Upper lobe of right lung (tissue), 1 donor: ENCODE measurements at places on chromosomes 3 and 15. TPM values are rescaled to one million over a fixed set of nuclear protein-coding genes. Genes with fewer than 3 reads are reported as not detected.

GRCh38 chr15:73700041-73700842, 16.1 kb downstream of the CD276 start:
- no peak overlapping the region for H3K4me3 ChIP-seq
- peaks cover 4% of the 10 kb centered on the region for H3K36me3 ChIP-seq
- no peak for DNase-seq
- H3K4me1 ChIP-seq = peaks cover 37% of the 10 kb centered on the region
- no peak overlapping the region for H3K27ac ChIP-seq

DNA sequence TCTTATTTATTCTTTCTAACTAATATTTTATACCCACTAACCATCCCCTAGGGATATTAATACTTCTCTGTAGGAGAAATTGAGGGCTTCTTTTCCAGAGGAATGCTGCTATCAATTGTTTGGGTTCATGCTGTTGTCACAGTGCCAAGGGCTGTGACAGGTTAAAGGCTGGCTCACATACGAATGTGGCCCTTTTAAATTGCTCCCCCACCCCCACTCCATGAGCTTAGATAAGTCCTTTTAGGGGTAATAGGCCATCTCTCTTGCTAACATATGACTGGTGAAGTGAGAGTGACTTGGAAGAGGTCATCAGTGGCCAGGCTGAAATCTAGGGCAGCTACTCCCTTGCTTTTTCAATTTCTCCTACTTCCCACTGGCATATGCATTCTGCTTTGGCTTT, 121.9 kb upstream of the DPH6 start:
- no peak overlapping the region for H3K4me3 ChIP-seq
- no peaks in the 10 kb centered on the region for H3K27me3 ChIP-seq
- H3K36me3 ChIP-seq = no peaks in the 10 kb centered on the region
- peak overlapping the region; percentile 20 for H3K27ac ChIP-seq

GRCh38 chr15:40974879-40975278, 21.6 kb downstream of the CHAC1 start:
- H3K27me3 ChIP-seq = no peaks in the 10 kb centered on the region
- H3K4me3 ChIP-seq = no peak overlapping the region
- no peak overlapping the region for H3K27ac ChIP-seq

GRCh38 chr3:136075811-136076210, 110.3 kb downstream of the PPP2R3A start:
- no peak for DNase-seq
- no peak overlapping the region for H3K4me3 ChIP-seq
- no peak overlapping the region for H3K27ac ChIP-seq

GRCh38 chr15:47587940-47588802, 129.1 kb upstream of the SEMA6D start:
- no peaks in the 10 kb centered on the region for H3K36me3 ChIP-seq
- no peaks in the 10 kb centered on the region for H3K27me3 ChIP-seq
- no peak overlapping the region for H3K4me3 ChIP-seq
- DNase-seq = no peak
- H3K4me1 ChIP-seq = no peaks in the 10 kb centered on the region

GRCh38 chr15:45429941-45430792, 51.8 kb upstream of the GATM start:
- no peaks in the 10 kb centered on the region for H3K36me3 ChIP-seq
- peak; percentile 91 for DNase-seq
- H3K27ac ChIP-seq = no peak overlapping the region

- no peak overlapping the region for H3K4me3 ChIP-seq
- H3K27ac ChIP-seq = no peak overlapping the region
- peaks cover 36% of the 10 kb centered on the region for H3K4me1 ChIP-seq
Observed at GRCh38 chr3:127814325-127814781, 8.0 kb downstream of the MGLL start.

DNA sequence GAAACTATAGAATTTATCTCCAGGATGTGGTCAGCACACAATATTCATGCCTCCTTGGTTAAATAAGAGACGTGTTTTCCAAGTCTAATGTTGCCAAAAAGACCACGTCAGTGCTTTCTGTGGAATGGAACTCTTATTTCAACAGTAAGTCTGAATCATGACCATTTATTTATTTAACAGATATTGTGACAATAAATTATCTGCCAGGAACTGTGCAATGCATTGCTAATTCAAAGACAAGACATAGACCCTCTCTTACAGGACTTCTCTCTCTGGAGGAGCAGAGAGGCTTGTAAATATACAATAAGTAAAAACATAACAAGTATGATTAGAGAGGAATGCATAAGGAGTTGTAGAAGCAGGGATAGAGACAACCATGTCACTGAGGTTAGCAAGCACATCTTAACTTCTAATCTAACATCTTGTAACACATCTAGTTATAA, 227.5 kb downstream of the DTWD1 start:
- no peak overlapping the region for H3K4me3 ChIP-seq
- H3K36me3 ChIP-seq = no peaks in the 10 kb centered on the region
- DNase-seq = no peak
- no peaks in the 10 kb centered on the region for H3K4me1 ChIP-seq
- no peaks in the 10 kb centered on the region for H3K27me3 ChIP-seq

DNA sequence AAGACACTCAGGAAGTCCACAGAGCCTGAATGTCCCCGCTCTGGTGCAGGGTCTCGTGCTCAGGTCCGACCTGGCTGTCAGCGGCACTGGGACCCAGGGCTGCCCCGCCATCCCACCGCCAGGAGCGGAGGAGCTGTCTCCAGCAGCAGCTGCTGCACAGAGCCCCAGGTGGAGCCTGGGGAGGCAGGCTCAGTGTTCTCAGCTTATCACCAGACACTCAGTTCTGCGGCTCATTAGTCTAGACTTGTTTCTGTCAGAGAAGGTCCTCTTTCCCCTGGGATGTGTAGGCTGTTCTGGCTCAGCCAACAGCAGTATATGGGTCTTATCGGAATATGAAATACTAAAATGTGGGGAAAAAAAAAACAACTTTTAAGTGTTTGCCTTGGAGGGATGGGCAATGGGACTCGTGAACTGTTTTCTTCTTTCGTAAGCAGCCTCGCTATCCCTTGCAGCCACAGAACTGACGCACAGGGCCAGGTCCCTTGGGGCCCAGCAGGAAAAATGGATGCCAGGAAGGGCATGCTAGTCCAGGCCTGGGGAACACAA, 75.9 kb downstream of the KLF13 start:
- H3K27me3 ChIP-seq = no peaks in the 10 kb centered on the region
- H3K36me3 ChIP-seq = no peaks in the 10 kb centered on the region
- H3K4me1 ChIP-seq = peaks cover 13% of the 10 kb centered on the region
- H3K4me3 ChIP-seq = no peak overlapping the region
- DNase-seq = no peak

MORC1 gene
- not detected for total RNA-seq

STRA6 gene
- not detected for total RNA-seq
